ENCODE measurements at places on chromosomes 1 and 21.

- H3K4me1 ChIP-seq = no peaks in the 10 kb centered on the region
- H3K27ac ChIP-seq = no peak overlapping the region
- no peak overlapping the region for H3K4me3 ChIP-seq
- no peaks in the 10 kb centered on the region for H3K36me3 ChIP-seq
- no peaks in the 10 kb centered on the region for H3K27me3 ChIP-seq
Observed at GRCh38 chr1:109261578-109261977, 12.2 kb downstream of the CELSR2 start.

DNA sequence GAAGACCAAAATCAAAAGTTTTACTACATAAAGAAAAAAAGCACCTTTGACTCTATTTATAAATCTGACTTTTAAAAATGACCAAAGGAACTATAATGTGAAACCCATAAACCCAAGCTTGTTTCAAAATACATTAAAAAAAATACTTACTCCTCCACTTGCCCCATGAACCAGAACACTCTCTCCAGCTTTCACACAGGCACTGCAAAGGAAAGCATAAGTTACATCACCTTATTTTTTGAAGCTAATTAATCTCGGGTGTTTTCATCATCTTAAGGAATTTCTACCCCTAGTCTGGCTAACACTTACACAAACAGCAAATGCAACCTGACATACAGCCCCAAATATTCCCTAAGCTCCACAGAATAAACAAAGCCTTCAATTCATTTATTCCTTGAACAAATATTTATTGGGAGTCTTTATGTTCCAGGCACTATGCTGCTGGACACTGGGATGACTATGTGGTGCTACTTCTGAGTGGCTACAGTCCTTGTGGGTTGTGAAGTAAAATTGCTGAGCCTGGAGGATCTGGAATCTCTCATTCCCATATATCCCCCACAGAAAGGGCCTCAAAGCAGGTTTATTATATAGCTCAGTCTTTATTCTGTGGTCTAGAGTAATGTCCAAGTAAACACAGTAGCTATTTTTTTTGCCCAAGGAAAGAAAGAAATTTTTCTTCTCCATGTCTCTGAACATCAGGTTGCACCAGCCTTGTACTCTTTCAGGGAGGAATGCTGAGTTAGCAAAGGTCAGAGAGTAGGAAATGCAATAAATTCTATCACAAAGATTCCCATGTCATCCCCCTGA, 18.2 kb downstream of the CRYZ start:
- no peak overlapping the region for H3K27ac ChIP-seq
- H3K4me3 ChIP-seq = no peak overlapping the region
- peaks cover 6% of the 10 kb centered on the region for H3K36me3 ChIP-seq
- no peaks in the 10 kb centered on the region for H3K27me3 ChIP-seq
- no peak for DNase-seq

GRCh38 chr1:55819011-55819410, 603.8 kb upstream of the USP24 start:
- no peaks in the 10 kb centered on the region for H3K36me3 ChIP-seq
- no peak for DNase-seq
- H3K4me3 ChIP-seq = no peak overlapping the region
- no peak overlapping the region for H3K27ac ChIP-seq

DNA sequence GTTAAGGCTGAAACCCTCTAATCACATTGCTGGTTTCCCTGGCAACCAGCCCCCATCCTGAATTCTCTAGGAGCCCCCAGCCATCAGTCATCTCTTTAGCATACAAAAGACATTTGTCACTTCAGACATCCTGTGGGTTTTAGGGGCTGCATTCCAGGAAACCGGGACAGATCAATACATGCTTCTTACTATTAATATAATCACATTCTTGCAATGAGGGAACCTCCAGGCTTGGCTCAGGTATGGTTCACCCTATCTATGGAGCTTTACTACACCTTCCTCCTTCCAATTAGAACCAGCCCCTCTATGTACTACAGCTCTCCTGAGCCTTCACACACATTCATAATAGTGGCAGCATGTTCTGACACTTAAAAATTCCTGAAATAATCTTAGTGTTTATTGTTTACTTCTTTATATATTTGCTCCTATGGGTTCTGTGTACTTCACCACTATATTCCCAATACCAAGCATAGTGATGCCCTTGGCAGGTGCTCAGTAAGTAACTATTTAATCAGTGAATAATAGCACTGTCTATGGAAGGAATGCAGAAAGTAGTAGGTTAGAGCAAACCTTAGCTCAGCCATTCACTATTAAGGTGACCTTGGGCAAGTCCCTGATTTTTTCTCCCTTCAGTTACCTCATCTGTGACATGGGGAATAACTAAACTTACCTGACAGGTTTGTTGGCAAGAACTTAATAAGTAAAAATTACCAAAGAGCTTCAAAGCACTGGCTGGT, 59.6 kb downstream of the ZNF678 start:
- no peaks in the 10 kb centered on the region for H3K4me1 ChIP-seq
- H3K36me3 ChIP-seq = no peaks in the 10 kb centered on the region
- no peak overlapping the region for H3K4me3 ChIP-seq
- no peaks in the 10 kb centered on the region for H3K27me3 ChIP-seq

GRCh38 chr1:186605762-186606350, 74.4 kb downstream of the PTGS2 start:
- no peaks in the 10 kb centered on the region for H3K4me1 ChIP-seq
- DNase-seq = no peak
- H3K27ac ChIP-seq = no peak overlapping the region
- no peaks in the 10 kb centered on the region for H3K27me3 ChIP-seq

Measured in pancreas (tissue), 10 donors.